ENCODE measurements at places on chromosomes 3 and 15.

DNA sequence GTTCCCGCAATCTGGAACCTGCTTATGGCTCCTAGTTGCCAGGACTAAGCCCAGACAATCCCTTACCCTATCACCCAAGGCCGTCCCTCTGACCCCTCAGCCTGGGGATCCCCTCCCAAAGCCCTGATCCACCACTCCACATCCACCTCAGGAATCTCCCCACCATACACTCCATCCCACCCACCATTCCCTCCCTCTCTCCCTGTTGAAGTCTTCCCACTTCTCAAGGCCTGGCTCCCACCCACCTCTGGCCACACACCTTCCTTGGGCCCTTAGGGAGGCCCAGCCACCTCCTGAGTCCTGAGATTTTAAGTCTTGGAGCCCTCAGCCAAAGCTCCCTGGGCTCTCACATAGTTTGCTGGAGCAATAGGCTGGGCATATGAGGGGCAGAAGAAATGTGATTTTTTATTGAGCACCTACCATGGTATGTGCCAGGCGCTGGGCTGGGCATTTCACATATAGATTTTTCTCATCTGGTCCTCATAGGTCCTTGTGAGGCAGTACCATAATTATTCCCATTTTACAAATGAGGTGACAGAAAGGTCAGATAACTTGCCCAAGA, 48.1 kb downstream of the HCN4 start:
- no peak for DNase-seq

- DNase-seq: peak; percentile 32
These were observed 68.6 kb downstream of the ABHD5 start for GRCh38 chr3:43759297-43759782.

DNA sequence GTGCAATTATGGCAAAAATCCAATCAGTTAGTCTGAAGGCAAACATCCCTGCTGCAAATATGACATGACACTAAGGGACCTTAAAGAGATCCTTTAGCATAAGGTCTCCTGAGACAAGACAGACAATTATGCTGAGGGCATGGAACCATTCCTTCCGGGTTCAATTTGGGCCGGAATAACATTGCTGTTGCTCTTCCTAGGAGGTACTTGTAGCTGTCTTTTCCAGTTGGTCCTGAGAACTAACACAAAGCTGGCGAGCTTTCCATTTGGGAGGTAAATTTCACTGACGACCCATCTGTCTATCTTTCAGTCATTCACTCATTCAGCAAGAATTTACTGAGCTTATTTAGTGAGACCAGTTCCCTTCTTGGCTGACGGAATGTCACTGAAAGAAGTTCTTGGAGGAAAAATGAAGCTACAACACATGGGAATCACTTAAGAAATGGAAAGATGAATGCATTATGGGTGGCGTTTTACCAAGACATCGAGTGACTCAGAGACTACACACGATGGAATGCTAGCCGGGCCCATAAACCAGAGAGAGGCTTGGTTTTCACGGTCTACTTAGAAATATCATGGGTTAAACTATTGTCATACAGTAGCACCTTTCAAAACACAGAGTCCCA, 215.5 kb downstream of the PDZRN3 start:
- DNase-seq: no peak

DNA sequence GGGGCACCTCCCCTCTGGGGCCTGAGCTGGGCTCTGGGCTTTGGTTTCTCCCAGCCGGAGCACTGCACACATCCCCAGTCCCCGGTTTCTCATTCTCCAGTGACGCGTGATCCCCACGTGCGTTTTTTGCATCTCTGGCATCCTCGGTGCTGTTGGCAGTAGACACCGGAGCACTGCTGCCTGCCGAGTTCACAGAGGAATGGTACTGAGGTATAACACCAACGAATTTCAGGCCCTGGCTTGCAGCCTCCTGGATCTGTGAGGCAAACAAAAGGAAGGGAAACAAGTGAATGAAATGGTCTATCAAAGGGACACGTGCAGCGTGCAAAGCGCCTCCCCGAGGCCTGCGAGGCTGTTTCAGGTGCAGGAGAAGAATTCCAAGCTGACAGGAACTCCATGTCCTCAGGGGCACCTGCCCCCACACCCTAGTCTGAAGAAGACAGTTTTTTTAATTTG, 112.9 kb downstream of the OXNAD1 start:
- DNase-seq: no peak

DNA sequence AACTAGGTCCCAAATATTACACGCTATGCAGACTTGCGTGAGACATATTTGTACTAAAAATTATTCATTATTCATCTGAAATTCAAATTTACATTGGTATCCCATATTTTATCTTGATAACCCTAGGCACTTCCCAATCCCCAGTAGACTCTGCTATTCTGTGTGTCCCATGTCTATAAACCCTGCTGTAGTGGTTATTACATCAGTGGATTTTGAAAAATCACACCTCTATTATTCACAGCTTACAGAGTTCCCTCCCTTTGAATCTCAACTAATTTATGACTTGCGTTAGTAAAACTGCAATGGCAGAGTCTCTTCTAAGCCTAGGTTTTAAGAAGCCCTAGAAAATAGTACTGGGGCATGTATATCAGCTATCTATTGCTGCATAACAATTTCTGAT, 54.3 kb downstream of the TRIM69 start:
- no peak for DNase-seq

GRCh38 chr3:157103280-157103679, 56.7 kb downstream of the CCNL1 start:
- no peak for DNase-seq

DNA sequence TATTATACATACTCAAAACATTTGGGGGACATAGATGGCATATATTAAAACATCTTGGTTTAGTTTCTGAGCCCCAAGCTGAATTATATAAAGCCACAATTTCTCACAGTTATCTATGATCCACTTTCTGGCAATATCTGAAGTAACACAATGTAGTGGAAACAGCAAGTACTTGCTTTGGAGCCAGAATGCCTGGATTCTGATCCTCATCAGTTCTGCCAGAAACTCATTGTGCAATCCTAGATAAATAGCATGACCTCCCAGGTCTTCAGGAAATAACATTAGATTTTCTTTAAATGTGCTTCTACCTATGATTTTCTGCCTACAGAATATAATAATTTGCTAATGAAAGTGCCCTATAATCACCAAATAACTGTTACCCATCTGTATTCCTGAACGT, 544.9 kb downstream of the NAALADL2 start:
- no peak for DNase-seq

DNA sequence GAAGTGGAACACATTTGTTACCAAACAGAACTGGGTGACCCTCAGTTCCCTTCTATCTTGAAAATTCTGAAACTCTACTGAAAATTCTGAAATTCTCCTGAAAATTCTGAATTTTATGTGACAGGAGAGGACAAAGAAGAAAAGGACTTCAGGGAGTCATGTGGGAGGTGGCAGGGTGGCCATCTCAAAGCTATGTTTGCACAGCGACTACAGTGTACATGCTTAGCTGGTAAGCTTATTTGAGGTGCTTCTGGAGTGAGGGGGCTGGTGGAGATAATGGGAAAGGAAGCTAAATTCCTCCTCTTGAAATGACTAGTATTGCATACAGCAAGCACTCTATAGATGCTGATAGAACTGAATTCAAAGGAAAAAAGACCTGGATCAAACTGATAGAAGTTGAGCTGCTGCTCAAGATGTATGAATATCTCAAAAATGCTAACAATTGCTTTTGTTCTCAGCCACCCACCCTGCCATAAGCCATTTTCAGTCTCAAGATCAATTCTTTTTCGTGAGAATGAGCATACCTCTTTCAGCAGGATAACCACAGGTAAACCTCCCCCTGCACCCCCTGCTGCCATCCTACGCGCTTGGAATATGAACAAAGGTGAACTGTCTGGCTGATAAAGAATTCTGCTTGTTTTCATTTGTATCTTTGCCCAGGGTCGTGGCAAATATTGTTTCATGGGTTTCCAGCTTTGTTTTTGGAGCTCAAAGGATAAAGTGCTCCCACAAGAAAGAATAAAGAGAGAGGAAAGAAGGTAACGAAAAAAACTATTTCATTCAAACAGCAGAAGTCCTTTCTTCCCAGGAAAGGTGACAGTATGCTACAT, 16.6 kb upstream of the ARHGEF3 start:
- DNase-seq: no peak

DNA sequence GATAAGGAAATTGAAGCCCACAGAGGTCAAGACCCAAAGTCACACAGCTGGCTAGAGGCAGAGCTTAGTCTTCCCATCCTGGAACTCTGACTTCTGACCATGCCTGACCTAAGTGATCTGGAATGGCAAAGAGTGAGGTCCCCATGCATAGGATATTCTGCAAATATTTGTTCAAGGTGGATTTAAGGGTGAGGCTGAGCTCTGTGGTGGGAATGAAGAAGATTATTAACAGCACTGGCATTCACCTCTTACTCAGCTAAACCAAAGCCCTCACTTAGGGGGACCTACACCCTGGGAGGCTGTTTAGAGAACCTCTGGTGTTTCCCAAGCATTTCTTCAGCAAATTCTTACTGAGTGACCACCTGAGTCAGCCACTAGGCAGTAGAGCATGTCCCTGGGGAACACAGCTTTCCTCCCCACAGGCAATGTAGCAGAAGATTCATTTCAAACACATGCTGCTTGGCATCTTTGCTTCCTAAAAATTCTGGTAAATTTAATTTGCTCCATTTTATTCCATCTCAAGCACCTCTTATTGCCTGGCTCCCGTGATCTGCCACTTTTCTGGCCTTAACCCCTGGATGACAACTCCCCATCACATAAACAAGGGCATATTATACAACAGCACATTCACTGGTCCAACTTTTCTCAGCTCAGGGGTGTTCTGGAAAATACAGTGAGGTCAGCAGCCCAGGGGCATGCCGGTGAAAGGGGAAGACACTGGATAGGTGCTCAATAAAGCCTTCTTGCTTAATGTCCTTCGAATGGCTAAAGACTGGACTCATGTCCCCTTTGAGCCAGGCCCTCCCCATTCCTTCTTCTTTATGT, 176.0 kb downstream of the ABHD5 start:
- no peak for DNase-seq

DNA sequence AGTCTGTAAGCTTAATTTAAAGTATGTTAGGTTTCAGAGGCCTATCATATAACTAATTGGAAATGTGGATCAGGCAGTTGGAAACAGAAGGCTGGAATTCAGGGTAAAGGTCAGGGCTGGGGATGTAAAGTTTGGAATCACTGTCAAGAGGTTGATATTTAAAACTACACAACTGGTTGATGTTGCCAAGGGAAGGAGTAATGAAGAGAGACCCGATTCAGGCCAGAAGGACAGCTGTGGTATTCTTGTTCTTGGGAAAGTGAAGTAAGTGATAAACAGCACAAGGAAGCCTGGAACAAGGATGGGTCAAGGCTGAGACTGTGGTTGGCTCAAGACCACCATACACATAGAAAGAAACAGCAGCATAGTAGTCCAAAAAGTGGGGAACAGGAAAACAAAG, 654.2 kb downstream of the NTRK3 start:
- no peak for DNase-seq

- no peak for DNase-seq
These were observed 77.8 kb downstream of the GHSR start for GRCh38 chr3:172370419-172370818.

- no peak for DNase-seq
These were observed 288.7 kb downstream of the NR2F2 start for GRCh38 chr15:96619174-96619573.

DNA sequence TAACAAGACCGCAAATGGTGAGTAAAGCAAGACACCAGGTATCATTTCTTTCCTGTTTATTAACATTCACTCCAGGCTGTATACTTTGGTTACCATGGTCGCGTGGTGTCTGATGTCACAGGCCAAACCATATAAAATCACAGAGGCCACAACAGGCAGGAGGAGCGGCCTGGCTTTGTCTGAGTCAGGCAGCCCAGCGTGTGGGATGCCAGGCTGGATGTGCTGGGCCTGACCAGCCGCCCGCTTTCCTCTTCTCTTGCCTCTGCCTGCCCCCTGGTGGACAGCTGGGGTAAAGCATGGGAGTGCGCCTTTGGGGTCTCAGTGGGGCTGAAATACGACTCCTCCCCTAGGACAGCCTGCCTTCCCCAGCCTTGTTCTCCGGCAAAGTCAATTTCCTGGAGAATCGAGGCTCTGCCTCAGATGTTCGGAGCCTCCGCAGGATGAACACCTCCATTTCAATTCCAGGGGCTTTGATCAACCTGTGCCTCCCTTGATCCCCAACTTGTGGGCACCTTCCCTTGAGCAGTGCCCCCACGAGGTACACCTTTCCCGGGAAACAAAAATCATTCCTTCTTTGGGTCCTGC, 78.2 kb downstream of the CCNL1 start:
- peak; percentile 76 for DNase-seq
